ENCODE measurements at places on chromosomes 6 and 20.
A peak's percentile ranks its signal among the peaks of the same experiment; 100 is the strongest.

GRCh38 chr6:118764766-118765165 is 113.4 kb upstream of the CEP85L start:
- DNase-seq = no peak

DNA sequence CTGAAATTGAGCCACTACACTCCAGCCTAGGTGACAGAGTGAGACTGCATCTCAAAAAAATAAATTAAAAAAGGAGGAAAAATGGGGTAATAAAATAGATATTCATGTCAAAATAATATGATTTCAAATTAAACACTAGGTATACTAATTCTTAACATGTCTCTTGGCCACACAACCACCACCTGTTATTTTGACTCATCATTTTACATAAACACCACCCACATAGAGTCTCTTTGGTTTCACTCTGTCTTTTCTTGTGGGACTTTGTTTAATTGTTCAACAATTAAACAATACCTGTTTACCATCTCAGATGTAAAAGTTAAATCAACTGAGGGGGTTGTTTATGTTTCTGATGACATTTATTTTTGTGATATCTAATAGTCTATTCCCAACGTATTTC is 476.8 kb upstream of the ADGRB3 start:
- DNase-seq = no peak

GRCh38 chr6:151240036-151240685 is 394 bp downstream of the AKAP12 start:
- DNase-seq = peak; percentile 28

DNA sequence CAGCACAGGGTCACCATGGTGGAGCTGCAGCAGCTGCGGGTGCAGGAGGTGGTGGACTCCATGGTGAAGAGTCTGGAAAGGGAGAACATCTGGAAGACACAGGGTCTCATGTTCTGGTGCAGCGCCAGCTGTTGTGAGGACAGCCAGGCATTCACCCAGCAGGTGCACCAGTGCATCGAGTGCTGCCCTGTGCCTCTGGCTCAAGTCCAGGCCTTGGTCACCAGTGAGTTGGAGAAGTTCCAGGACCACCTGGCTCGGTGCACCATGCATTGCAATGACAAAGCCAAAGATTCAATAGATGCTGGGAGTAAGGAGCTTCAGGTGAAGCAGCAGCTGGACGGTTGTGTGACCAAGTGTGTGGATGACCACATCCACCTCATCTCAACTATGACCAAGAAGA is 22.9 kb upstream of the RIPK1 start:
- DNase-seq = no peak

DNA sequence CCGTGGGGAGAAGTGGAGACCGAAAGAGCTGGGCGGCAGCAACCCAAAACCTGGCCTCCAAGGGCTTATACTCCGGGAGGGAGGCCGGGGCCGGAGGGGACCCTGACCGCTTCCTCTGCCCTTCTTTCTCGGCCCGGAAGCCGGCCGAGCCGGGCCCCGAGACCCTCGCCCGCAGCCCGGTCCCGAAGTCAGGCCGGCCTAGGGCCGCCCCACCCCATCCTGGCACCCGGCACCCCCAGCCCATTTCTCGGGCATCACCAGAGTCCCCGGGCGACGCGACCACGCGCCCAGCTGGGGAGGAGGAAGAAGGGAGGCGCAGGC is 572 bp upstream of the ZDHHC14 start:
- DNase-seq = no peak

- DNase-seq = no peak
Measured at GRCh38 chr6:43780941-43781928, 11.2 kb downstream of the VEGFA start.

GRCh38 chr6:138517635-138518034 is 18.3 kb upstream of the NHSL1 start:
- DNase-seq = peak; percentile 42

- no peak for DNase-seq
Measured at GRCh38 chr6:20633566-20634340, 99.5 kb downstream of the CDKAL1 start.

DNA sequence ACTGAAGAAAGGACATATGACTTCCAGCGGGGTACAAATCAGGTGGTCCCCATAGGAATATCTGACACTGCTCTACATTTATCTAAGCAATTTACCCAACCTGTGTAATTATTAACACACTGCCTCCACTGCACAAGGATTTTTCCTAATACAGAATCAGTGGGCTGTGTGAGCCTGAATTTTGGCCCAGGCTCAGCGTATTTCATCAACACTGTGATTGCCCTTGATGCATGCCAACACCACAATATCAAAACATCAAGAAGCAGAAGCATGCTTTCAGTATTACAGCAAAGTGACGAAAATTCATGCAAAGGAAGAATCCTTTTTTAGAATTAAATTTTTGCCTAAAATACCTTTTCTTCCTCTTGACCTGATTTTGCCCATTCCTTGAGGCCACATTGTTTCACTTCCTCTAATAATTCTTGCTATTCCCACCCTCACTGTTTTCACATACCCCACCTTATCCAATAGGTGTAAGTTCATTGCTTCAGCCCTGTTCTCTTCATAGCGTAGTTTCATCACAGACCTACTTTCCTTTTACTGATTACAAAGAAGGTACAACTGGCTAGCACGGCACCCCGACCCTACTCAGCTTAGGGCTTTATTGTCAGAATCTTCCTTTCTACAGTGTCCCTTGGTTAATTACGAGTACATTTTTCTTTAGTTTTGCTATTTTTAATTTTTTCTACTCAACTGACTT is 83.7 kb upstream of the PTCHD4 start:
- DNase-seq = no peak

- no peak for DNase-seq
Measured at GRCh38 chr6:30378290-30378937, 33.5 kb downstream of the RPP21 start.

GRCh38 chr6:135162678-135163439 is 18.2 kb upstream of the MYB start:
- no peak for DNase-seq

DNA sequence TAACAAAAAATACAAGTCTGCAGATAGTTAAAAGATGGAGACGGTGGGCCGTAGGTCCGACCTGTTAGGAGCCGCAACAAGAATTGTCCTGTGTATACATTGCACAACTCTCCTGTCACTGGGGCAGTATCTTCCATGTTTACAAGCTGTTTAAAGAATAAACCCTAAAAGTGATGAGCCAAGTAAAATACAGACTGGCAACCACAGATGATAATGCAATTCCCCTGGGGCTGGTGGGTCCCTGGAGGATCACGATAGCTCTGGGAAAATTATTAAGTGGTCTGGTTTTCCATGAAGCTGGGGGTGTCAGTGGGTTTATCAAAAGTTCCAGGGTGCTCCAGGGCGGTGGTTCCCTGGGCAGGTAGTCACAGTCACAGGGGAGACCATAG is 8.1 kb upstream of the FAM50B start:
- no peak for DNase-seq

DNA sequence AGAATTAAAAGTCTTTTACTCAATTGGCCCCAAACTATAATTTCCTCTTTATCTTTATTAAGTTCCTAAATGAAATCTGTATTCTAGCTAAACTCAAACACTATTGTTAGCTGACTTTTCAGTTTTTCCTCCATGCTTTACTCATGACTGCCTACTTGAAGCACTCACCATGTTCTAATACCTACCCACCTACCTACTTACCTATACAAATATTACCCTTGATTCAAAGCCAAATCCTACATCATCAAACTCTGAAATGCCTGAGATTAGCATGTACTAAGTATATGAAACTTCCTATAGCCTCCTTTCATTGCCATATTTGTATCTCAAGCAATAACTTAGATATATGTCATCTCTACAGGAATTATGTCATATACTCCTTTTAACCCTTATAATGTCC is 259.7 kb downstream of the HDGFL1 start:
- DNase-seq = no peak

- DNase-seq = no peak
Measured at GRCh38 chr6:37877373-37878149, 58.0 kb downstream of the ZFAND3 start.

DNA sequence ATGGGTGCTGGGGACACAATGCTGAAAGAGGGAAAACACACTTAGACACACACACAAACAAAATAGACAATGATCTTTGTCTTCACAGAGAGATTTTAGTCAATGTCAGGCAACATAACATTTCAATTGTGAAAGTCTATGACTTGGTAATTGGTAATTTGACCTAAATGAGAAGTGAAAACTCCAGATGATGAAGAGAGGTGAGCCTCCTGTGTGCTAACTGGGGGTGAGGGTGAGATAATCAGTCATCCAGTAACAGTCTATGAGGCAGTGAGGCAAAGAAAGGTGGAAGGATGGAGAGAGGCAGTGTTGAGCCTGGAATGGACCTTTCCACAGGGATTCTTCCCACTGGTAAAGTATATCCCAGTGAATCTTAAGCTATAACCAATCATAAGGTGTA is 744.2 kb downstream of the MAFB start:
- DNase-seq = no peak

DNA sequence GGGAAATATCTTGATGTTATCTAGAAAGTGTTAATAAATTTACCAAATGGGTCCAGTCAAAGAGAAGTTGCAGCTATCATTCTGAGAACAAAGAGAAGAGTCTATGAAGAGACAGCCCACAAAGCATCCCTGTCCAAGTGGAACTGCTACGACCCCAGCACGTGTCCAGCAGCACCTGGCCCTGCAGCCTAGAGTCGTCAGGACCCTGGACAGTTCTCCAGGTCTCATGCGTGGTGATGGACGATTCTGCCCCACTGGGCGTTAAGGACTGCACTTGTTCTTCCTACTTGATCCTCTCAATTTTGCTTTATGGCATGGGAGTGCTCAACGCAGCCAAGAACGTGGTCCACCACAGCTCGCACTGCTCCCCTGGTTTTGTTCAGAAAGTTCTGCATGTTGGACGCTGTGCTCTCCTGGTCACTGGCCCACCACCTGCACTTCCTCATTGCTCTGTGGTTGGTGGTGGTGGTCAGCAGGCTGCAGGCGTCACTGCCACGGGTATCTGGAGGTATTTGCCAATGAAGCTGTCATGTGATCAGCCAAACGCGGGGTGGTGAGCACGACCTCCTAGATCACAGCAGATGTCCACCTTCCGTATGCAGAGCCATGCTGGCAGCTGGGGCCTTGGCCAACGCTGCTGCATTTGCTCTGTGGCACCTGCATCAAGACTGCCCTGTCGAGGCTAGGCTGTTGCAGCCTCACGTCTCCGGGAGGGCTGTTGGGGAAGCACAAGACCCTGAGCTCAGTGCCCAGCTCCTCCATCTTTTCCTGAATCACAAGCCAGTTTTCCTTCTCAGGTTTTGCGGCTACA is 356.4 kb downstream of the CDH4 start:
- DNase-seq = no peak

DNA sequence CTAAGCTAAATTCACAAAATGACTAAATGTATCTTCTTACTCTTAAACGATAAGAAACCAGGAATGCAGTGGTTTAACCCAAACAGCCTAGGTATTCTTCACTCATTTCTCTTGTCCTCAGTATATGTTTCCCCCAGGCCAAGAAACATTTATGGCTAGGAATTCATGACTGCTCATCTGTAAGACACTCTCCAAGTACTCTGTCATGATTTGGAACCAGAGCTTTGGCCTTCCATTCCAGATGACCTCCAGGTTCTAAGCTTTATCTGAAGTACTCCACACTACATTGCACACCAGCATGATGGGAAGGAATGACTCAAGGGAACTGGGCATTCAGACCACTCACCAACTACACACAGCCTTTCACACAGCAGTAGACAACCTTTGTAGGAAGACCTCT is 29.3 kb downstream of the NT5E start:
- no peak for DNase-seq

GRCh38 chr6:26555505-26556262 is 17.5 kb downstream of the HMGN4 start:
- no peak for DNase-seq

DNA sequence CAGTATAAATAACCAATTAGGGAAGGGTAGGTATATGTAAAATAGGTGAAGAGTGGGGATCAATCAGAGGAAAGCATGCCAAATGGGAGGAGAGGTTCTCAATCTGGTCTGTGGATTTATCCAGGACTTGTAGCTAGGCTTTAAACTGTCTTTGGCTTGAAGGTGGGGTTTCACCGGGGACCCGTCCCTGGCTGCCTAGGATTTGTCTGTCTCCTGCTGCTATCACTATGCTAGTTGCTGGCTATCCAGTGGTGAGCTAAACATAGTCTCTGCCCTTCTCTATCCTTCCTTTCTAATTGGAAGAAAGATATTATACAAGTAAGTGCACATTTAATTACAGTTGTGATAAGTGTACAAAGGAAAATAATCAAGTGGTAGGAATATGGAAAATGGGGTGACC is 58.8 kb downstream of the DOP1A start:
- no peak for DNase-seq

GRCh38 chr20:542777-543368 is 717 bp downstream of the CSNK2A1 start:
- no peak for DNase-seq

- no peak for DNase-seq
Measured at GRCh38 chr6:71187141-71187540, 101.5 kb upstream of the OGFRL1 start.

DNA sequence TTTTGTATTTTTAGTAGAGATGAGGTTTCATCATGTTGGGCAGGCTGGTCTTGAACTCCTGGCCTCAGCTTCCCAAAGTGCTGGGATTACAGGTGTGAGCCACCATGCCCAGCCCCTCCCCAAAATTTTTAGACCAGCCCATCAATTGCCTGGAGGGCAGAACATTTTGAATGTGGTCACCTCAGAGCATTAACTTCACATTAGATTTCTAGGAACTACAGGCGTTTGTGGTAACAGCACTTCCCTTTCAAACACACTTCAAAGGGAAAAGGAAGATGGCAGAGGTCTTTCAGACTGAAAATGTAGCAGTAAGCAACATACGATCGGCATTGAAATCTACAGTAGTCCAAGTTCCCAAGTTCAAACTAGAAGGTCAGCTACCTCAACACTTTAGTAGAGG is 12.3 kb upstream of the SLA2 start:
- peak; percentile 22 for DNase-seq

GRCh38 chr6:154995254-154996015 is at the start of gene TIAM2:
Gene TIAM2, plus strand, starts transcription at chr6:154995315. Its CDS starts 133,909 bp downstream, at chr6:155129224.
- DNase-seq = peak; percentile 18

- DNase-seq = peak; percentile 86
Measured at GRCh38 chr6:26021350-26022131, 58.9 kb downstream of the TRIM38 start.

DNA sequence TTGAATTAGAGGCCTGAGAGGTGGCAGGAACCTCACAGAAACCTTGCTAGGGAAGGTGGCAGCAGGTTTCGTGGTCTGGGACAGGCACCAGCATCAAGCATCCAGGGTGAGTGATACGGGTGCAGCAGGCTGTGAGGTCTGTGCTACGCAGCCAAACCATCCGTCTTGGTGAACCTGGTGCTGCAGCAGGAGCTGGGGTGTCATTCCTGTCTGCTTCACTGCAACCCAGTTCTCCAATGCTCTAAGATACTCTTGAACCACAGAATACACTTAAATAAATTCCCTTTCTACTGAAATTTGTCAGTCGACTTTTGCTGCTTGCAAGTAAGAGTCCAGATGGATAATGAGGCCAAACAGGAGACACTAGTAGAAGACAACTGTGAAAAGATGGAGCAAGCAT is 9.7 kb upstream of the CBLN4 start:
- DNase-seq = no peak

DNA sequence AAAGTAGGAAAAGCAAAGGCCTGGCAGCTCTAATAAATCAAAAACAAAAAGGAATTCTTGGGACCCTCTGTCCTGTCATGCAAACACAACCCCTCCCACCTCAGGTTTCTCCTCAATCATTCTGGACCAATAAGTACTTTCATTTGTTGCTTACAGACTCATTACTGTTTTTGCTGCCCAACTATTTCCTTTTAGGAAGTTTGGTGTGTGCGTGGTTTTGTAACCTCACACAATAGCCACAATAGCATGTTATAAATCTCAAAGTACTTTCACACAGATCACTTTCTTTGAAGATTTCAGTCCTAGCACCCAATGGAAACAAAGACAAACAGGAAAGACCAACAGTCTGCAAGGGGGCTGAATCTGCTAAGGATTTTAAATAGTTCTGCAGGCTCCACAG is 4.5 kb downstream of the MRPL14 start:
- DNase-seq = no peak
